AML-193 (cell line): ENCODE measurements at places on chromosomes 6 and 20.

- DNase-seq: no peak
These were observed 308.9 kb downstream of the ZNF217 start for GRCh38 chr20:53284696-53285095.

DNA sequence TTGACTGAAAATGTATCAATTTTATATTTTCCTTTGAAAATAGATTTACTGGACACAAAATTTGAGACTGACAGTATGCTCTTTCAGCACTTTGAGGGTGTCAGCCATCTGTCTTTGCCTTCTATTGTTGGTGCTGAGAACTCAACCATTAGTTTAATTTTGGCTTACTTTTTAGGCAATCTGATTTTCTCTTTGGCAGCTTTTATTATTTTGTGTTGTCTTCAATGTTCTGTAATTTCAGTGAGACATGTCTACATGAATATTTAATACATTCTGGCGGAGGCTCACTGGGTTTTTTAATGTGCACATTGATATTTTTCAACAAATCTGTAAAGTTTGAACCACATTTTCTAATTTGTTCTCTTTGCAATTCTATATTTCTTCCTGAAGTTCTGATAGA is 648.6 kb downstream of the C6orf118 start:
- DNase-seq: no peak

DNA sequence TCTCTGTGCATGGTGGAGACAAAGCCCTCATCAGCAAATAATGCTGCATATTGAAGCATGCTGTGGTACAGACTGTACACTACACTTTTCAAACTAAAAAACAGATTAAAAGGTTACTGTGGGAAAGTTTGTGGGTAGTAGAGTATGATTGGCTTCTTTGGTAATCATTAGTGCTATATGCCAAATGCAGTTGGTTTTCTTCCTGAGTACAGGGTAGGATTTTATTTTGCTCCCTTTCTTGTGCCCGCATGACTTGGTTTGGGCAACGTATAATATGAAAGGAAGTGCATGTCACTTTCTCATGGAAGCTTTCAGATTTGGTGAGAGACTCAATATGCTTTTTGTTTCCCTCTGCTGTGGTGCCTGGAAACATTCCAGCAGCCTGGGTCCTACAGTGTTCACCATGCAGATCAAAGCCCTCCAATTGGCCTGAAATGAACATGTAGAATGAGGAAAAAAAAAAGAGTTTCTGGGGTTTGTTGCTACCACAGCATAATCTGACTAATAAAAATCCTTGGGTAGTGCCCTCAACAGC is 270.7 kb upstream of the ADGRB3 start:
- DNase-seq: no peak

- DNase-seq: no peak
These were observed 385.6 kb downstream of the CDKAL1 start for GRCh38 chr6:20919677-20920385.

GRCh38 chr20:46240065-46240464 is 68.2 kb downstream of the CDH22 start:
- no peak for DNase-seq

- DNase-seq: peak; percentile 96
These were observed 49.3 kb downstream of the PRR18 start for GRCh38 chr6:166258854-166259276.

GRCh38 chr6:39321761-39322160 is 741 bp downstream of the KCNK16 start:
- DNase-seq: no peak

DNA sequence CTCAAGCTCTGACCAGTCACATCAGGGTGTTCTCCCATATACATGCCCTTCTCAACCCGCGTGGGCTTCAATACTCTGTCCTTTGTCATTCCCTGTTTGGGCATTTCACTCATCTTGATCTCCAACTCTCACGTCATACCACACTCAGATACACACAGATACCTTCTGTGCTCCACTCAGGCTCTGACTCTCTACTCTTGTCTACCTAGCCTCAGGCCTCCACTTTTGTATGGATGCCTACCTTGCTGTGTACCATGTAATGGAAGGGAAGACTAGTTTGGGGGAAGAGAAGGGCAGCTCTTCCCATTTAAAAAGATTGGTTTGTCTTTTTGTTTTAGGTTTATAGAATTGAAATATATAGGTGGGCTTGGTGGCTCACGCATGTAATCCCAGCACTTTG is 48.6 kb downstream of the ASXL1 start:
- no peak for DNase-seq

- no peak for DNase-seq
These were observed 214.3 kb downstream of the DLL1 start for GRCh38 chr6:170076466-170077165.

GRCh38 chr6:142374965-142375733 is 73.3 kb downstream of the ADGRG6 start:
- DNase-seq: no peak
